ENCODE measurements at places on chromosomes 2 and 18.
A peak's percentile ranks its signal among the peaks of the same experiment; 100 is the strongest.

GRCh38 chr18:80223581-80224148 lies 23.6 kb downstream of the PARD6G start:
- H3K4me1 ChIP-seq, result no peaks in the 10 kb centered on the region
- H3K27me3 ChIP-seq, result no peaks in the 10 kb centered on the region
- H3K36me3 ChIP-seq, result no peaks in the 10 kb centered on the region
- H3K4me3 ChIP-seq, result no peak overlapping the region
- no peak overlapping the region for H3K27ac ChIP-seq
- no peak for DNase-seq

- peaks cover 9% of the 10 kb centered on the region for H3K27me3 ChIP-seq
- H3K4me3 ChIP-seq, result no peak overlapping the region
- H3K27ac ChIP-seq, result no peak overlapping the region
- no peak for DNase-seq
- no peaks in the 10 kb centered on the region for H3K36me3 ChIP-seq
These were observed 55.2 kb upstream of the DTNB start for GRCh38 chr2:25728559-25728958.

DNA sequence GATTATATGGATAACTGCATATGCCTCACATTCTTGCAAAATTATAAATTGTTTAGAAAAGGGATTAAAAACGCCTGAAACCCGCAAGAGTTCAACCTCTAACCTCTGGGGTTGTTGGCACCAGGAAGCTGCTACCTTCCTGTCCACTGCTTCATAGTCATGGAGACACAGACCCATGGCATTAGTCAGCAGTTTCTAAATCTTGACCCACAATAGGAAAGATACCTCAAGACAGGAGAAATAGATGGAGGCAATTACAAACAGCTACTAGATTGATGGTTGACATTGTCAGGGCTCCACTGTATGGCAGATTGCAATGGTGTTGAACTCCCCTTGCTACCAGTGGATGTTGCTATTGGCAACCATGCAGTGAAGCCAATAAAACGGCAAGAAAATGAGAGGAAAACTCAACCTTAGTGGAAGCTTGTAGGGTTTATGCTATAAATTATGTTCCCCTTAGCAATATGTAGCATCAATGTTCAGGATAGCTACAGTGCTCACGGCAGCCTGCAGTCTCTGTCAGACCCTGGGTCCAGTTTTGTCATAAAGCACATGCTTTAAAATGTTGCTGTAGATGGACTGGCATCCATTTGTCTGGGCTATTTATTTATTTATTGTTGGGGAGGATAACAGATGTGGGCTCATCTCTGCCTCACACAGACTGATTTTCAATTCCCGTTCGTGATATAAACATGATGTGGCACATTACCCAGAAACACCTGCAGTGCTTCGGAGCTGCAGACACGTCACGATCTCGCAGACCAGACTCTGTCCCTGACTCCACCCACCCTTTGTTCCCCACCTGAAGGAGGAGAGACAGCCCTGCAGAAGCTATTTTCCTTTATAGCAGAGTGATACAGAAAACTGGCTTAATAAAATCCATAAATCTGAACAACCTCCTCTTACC lies 233.4 kb downstream of the AGPS start:
- no peak for DNase-seq
- no peaks in the 10 kb centered on the region for H3K4me1 ChIP-seq
- H3K36me3 ChIP-seq, result no peaks in the 10 kb centered on the region
- no peak overlapping the region for H3K27ac ChIP-seq
- no peak overlapping the region for H3K4me3 ChIP-seq

DNA sequence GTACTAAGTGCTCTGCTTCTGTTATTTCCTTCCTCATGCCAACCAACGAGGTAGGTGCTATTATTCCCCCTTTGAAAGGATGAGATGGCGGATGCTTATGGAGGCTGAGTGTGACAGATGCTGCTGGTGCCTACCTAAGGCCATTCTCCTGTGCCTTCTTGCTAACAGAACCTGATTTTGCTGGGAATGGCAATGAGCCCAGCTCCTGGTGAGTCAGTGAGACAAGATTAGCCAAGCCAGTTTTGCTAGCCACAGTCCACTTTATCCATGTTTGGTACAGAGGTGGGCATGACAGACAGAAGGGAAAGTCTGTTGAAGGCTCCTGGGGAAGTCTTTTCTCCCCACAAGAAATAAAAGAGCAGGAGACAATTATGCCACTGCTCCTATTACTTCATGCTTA lies 43.7 kb upstream of the TMEM163 start:
- no peak overlapping the region for H3K27ac ChIP-seq
- H3K27me3 ChIP-seq, result peaks cover 1% of the 10 kb centered on the region
- no peak overlapping the region for H3K4me3 ChIP-seq
- no peaks in the 10 kb centered on the region for H3K36me3 ChIP-seq

- H3K4me3 ChIP-seq, result no peak overlapping the region
- no peak for DNase-seq
- peaks cover 19% of the 10 kb centered on the region for H3K4me1 ChIP-seq
These were observed 3.3 kb downstream of the CHRNA1 start for GRCh38 chr2:174760845-174761473.

DNA sequence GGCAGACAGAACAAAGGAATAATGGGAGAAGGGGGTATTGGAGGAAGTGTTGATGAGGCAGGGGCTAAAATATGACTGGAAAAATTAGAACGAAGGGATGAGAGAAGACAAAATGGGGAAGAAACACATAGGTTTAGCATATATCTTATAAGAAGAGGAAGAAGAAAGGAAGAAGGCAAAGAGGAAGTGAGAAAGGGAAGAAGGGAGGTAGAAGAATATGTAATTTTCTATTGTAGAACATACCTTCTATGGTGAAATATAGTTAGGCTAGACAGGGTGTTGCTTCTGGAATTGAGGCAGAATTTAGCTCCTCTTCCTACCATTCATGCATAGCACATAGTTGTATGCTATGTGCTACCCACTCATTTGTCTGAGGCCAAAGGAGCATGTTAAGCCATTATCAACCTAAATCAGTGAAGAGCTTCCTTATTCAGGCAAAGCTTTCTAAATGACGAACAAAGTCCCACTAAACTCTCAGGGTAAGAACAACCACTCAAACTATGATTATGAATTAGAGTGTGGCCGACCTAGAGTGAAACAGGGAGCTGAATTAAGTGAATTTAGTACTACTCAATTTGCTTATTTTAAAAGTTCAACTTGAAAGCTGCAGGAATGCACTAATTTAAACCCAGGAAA lies 180.9 kb upstream of the GALNT5 start:
- DNase-seq, result no peak
- H3K27ac ChIP-seq, result no peak overlapping the region
- H3K4me3 ChIP-seq, result no peak overlapping the region
- no peaks in the 10 kb centered on the region for H3K36me3 ChIP-seq
- H3K4me1 ChIP-seq, result no peaks in the 10 kb centered on the region

- peak; percentile 88 for DNase-seq
- H3K4me1 ChIP-seq, result peaks cover 1% of the 10 kb centered on the region
- no peaks in the 10 kb centered on the region for H3K27me3 ChIP-seq
These were observed 139.9 kb upstream of the ZEB2 start for GRCh38 chr2:144659731-144660275.

GRCh38 chr2:173151671-173152401 lies 76.2 kb downstream of the MAP3K20 start:
- no peaks in the 10 kb centered on the region for H3K27me3 ChIP-seq
- peaks cover 25% of the 10 kb centered on the region for H3K4me1 ChIP-seq
- no peak overlapping the region for H3K4me3 ChIP-seq
- no peak overlapping the region for H3K27ac ChIP-seq
- no peaks in the 10 kb centered on the region for H3K36me3 ChIP-seq

GRCh38 chr2:12605936-12606335 lies 110.8 kb upstream of the TRIB2 start:
- no peak overlapping the region for H3K4me3 ChIP-seq
- peaks cover 6% of the 10 kb centered on the region for H3K4me1 ChIP-seq
- H3K36me3 ChIP-seq, result no peaks in the 10 kb centered on the region
- peak; percentile 21 for DNase-seq

DNA sequence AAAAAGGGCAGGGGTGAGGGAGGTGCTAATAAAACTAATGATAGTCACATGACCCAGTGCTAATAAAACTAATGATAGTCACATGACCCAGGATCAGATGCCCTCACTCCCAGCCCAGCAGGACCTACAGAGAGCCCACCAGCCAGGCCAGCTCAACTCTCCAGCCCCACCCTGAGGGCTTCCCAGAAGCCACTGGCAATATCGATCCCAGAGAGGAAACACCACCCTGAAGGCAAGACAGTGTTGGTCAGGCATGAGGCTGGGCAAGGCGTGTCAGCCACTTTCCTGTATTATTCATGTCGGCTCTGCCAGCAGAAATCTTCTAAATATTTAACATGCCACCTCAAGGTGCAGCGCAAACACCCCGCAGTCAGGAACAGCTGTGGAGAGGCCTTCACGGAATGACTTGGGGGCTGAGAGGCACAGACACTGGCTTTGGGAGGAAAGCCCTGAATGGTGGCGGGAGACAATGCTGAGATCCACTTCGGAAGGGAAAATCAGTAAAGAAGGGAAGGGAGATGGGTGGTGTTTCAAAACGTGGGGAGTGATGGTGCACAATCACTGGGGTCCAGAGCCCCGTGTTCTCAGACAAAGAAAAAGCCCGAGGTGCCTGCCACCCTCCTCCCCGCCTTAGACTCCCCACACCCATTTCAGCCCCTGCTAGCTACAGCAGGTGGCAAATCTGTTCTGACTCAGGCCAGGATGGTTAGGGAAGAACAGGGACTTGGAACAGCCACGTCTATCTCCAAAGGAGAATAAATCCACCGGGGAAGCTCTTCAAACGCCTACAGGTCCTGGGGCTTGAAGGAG lies 1.4 kb downstream of the REEP1 start:
- H3K27ac ChIP-seq, result no peak overlapping the region
- no peak overlapping the region for H3K4me3 ChIP-seq
- no peaks in the 10 kb centered on the region for H3K4me1 ChIP-seq
- DNase-seq, result no peak
- no peaks in the 10 kb centered on the region for H3K36me3 ChIP-seq

DNA sequence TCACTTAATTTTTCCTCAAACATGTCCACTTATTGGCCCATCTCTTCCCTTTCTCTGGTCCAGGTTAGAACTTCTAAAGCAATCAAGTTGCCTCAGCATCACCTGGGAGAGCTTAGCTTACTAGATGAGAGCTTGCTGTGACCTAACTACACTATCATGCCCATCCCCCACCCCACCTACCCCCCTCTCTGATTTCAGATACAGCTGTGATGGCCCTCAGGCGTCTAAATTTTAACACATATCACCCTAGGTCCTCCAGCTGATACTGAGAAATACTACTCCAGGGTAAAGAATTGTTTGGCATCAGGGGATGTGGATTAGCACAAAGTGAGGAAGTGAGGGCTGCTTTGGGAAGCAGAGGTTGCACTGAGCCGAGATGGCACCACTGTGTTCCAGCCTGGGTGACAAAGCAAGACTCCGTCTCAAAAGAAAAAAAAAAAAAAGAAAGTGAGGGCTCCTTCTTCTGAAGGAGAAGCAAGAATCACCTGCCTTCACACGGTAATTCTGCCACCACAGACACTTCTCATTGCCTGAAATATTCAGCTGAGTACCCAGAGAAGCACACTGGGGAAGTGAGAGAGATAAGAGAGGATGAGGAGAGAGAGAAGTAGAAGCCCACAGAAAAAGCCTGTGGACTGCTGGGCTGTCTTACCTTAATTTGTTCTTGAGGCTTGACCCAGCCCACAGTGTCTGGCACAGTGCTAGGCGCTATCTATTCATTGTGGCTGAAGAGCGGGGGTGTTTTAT lies 263.4 kb downstream of the ASXL3 start:
- no peaks in the 10 kb centered on the region for H3K27me3 ChIP-seq
- DNase-seq, result no peak
- H3K27ac ChIP-seq, result no peak overlapping the region
- no peaks in the 10 kb centered on the region for H3K36me3 ChIP-seq

GRCh38 chr18:9742524-9743131 lies 34.5 kb downstream of the RAB31 start:
- H3K4me1 ChIP-seq, result peaks cover 13% of the 10 kb centered on the region
- no peak overlapping the region for H3K27ac ChIP-seq
- no peaks in the 10 kb centered on the region for H3K27me3 ChIP-seq
- H3K36me3 ChIP-seq, result no peaks in the 10 kb centered on the region
- no peak overlapping the region for H3K4me3 ChIP-seq
- DNase-seq, result peak; percentile 36

DNA sequence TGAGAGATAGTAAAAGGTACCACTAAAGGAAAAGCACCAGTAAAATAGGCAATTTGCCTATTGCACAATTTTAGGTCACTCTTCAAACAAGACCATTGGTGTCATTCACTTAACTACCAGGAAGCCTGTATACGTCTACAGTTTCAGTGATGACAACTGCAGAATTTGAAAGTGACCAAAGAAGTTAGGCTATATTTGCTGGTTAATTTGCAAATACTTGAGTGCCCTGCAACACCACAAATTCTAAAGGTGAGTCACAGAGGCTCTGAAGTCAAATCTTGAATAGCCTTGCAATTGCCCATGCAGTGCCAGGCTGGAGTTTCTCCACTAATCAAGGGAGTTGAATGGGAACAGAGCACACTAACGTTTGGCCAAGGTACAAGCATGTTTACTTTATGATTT lies 128.7 kb upstream of the CCDC68 start:
- peaks cover 7% of the 10 kb centered on the region for H3K27me3 ChIP-seq
- H3K4me1 ChIP-seq, result no peaks in the 10 kb centered on the region
- no peaks in the 10 kb centered on the region for H3K36me3 ChIP-seq

GRCh38 chr2:88808083-88808482 lies 116.6 kb downstream of the RPIA start:
- no peak overlapping the region for H3K4me3 ChIP-seq
- no peaks in the 10 kb centered on the region for H3K27me3 ChIP-seq
- H3K36me3 ChIP-seq, result no peaks in the 10 kb centered on the region
- no peak overlapping the region for H3K27ac ChIP-seq
- no peaks in the 10 kb centered on the region for H3K4me1 ChIP-seq
- no peak for DNase-seq

GRCh38 chr2:214139630-214140284 lies 271.1 kb upstream of the VWC2L start:
- no peak overlapping the region for H3K4me3 ChIP-seq
- H3K36me3 ChIP-seq, result no peaks in the 10 kb centered on the region
- H3K4me1 ChIP-seq, result no peaks in the 10 kb centered on the region
- H3K27ac ChIP-seq, result no peak overlapping the region

- DNase-seq, result no peak
- no peak overlapping the region for H3K4me3 ChIP-seq
- H3K4me1 ChIP-seq, result peaks cover 9% of the 10 kb centered on the region
- peaks cover 7% of the 10 kb centered on the region for H3K36me3 ChIP-seq
- H3K27me3 ChIP-seq, result no peaks in the 10 kb centered on the region
- H3K27ac ChIP-seq, result no peak overlapping the region
These were observed 73.9 kb upstream of the RPL31 start for GRCh38 chr2:100928235-100928634.

DNA sequence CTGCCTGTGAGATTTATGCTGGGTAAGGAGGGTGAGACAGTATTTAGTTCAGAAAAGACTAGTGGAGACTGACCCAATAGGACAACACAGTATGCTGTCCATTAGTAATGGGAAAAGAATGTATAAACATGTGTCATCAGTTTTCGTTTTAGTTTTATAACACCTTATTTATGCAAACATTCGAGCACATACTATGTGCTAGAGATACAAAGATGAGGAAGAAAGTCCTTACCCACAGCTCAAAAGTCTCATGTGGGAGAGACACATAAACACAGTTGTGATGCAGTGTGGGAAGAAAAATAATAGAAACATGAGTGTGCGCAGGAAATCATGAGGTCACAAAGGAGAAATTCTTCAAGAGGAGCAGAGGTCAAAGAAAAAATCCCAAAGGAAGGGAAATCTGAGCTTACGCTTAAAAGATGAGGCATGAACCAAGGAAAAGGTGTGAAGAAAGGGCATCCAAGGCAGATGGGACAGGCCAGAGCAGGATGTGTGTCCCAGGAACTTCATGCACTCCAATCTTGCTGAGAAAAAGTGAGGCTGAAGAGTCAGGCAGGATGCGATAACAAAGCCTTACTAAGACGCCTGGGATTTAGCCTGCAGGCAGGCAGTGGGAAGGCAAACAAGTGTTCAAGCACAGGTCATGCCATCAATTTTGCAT lies 8.1 kb downstream of the METTL21A start:
- peaks cover 9% of the 10 kb centered on the region for H3K4me1 ChIP-seq
- H3K27me3 ChIP-seq, result no peaks in the 10 kb centered on the region
- peak; percentile 99 for DNase-seq
- H3K36me3 ChIP-seq, result peaks cover 12% of the 10 kb centered on the region
- H3K4me3 ChIP-seq, result no peak overlapping the region

Measured in IMR-90 (cell line).